ENCODE measurements at places on chromosomes 1 and 21. TPM values are rescaled to one million over a fixed set of nuclear protein-coding genes. Genes with fewer than 3 reads are reported as not detected.

GRCh38 chr1:60832367-60832766 is 250.0 kb upstream of the NFIA start:
- no peak overlapping the region for H3K4me3 ChIP-seq
- H3K27me3 ChIP-seq: no peaks in the 10 kb centered on the region
- H3K36me3 ChIP-seq: no peaks in the 10 kb centered on the region
- no peak for DNase-seq
- H3K4me1 ChIP-seq: no peaks in the 10 kb centered on the region

- no peaks in the 10 kb centered on the region for H3K4me1 ChIP-seq
- no peak overlapping the region for H3K4me3 ChIP-seq
- no peaks in the 10 kb centered on the region for H3K27me3 ChIP-seq
- no peak overlapping the region for H3K27ac ChIP-seq
- DNase-seq: no peak
Observed at GRCh38 chr1:86409416-86410021, 13.4 kb upstream of the ODF2L start.

DNA sequence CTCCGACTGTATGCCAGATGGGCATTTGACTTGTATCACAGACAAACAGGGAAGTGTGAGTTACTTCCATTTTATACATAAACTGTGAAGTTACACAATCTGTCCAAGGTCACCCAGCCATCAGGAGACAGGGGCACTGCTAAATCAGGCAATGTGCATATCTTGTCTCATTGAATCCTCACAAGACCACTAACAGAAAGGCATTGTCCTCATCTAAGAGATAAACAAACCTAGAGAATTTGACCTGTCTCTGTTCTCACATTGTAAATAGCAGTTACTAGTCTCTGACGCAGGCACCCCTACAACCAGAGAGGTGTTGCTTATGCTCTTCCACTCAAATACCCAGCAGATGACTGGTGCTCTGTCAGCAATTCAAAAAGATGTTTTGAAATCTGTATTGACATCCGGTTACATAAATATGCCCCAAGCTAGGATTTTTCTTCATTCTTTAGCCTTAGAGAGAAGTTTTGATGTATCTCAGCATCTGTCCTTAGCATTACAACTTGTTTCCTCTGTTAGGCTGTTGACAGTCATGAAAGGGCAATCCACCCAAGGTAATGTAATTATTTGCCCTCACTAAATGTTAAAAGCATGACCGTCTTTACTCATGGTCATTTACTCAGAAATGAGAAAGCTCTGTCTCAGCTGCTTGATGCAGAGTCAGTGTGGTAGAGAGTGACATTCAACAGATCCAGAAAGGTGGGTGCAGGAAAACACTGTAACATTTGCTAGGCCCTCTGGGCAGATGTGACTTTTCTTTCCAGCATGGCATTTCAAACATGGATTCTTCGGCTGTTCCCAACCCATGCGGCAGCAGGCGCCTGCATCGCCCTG is 51.9 kb upstream of the ZNF326 start:
- H3K4me1 ChIP-seq: peaks cover 3% of the 10 kb centered on the region
- no peak for DNase-seq
- no peaks in the 10 kb centered on the region for H3K36me3 ChIP-seq
- no peak overlapping the region for H3K4me3 ChIP-seq
- H3K27me3 ChIP-seq: no peaks in the 10 kb centered on the region

DNA sequence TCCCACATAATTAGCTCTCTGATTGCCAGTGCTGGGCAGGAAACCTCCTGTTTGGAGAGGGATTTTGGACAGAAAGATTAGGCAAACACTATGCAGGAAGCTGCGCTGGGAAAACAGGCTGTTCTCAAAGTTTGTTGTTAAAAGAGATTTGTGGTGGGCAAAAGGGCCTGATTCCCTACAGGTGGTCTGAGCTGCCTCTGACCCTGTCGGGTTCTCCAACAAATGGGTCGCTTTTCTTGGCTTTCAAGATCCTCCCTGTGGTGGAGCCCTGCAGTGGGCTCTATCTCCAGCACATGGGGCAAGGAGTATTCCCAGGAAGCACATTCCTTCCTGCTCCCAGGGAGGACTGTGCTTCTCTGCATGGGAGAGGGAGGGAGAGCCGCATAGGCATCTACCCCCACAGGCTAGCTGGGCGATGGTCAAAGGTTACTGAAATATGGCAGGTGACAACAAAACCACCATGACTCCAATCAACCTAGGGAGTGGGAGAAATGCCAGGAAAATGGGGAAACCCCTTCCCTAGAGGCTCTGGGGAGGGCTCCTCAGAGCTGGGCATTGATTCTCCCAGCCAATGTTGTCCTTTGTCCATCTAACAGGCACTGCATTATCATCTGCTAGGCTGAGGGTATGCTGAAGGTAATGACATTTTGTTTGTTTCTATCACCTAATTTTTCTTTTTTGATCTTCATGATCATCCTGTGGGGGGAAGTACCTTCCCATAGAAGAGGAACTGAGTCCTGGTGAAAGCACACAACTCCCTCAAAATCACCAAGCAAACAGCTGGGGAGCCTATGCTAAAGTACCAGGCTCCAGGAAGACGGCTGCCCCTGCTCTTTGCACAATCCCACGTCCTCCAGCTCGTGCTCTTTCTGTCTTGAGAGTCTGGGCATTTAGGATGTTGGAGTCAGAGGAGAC is 85.3 kb downstream of the PLXNA2 start:
- H3K4me3 ChIP-seq: no peak overlapping the region
- DNase-seq: no peak
- H3K4me1 ChIP-seq: peaks cover 25% of the 10 kb centered on the region
- no peaks in the 10 kb centered on the region for H3K27me3 ChIP-seq

Gene FBXO2
- 0.50 TPM for polyA plus RNA-seq

Gene DISP3
- not detected for polyA plus RNA-seq

Data from ovary (tissue), 10 donors.